ENCODE measurements at places on chromosomes 2 and 18. TPM values are rescaled to one million over a fixed set of nuclear protein-coding genes. Genes with fewer than 3 reads are reported as not detected.

The REEP1 gene
- 0.12 TPM for total RNA-seq

The CNGA3 gene
- total RNA-seq: not detected

The C2orf78 gene
- total RNA-seq: not detected

The STARD6 gene
- not detected for total RNA-seq

The COL5A2 gene
- total RNA-seq: 906 TPM

The KDSR gene
- 23.7 TPM for total RNA-seq

The EMILIN1 gene
- 242 TPM for total RNA-seq

The CGREF1 gene
- total RNA-seq: 10.2 TPM

The MERTK gene
- total RNA-seq: 2.0 TPM

The EML6 gene
- total RNA-seq: 0.09 TPM

The HAUS1 gene
- 73.3 TPM for total RNA-seq

The GALNT1 gene
- 49.6 TPM for total RNA-seq

The WDR35 gene
- total RNA-seq: 3.4 TPM

The MYCN gene
- not detected for total RNA-seq

The ELAC1 gene
- 8.8 TPM for total RNA-seq

The DPP10 gene
- total RNA-seq: not detected

The MSH2 gene
- 6.2 TPM for total RNA-seq

The RABL2A gene
- total RNA-seq: 7.1 TPM

The CD8B2 gene
- total RNA-seq: not detected

The SLC9A2 gene
- total RNA-seq: not detected

The PLB1 gene
- 0.23 TPM for total RNA-seq

The MAP3K19 gene
- total RNA-seq: not detected

The PDIA6 gene
- total RNA-seq: 182 TPM

The CSRNP3 gene
- 1.2 TPM for total RNA-seq

The LDLRAD4 gene
- total RNA-seq: not detected

The EPAS1 gene
- 172 TPM for total RNA-seq

The XIRP2 gene
- not detected for total RNA-seq

The HNRNPA3 gene
- total RNA-seq: 20.7 TPM

The DCC gene
- under 0.01 TPM for total RNA-seq

The ATL2 gene
- 21.4 TPM for total RNA-seq

The REG1A gene
- total RNA-seq: not detected

The CAPN14 gene
- not detected for total RNA-seq

The ANKRD53 gene
- total RNA-seq: 0.77 TPM

The C2orf42 gene
- 19.0 TPM for total RNA-seq

The ARHGEF4 gene
- total RNA-seq: 8.3 TPM

The PXDN gene
- 356 TPM for total RNA-seq

The UGT1A5 gene
- not detected for total RNA-seq

The ZNF396 gene
- total RNA-seq: 1.4 TPM

The LYPD6 gene
- 2.7 TPM for total RNA-seq

The MC4R gene
- total RNA-seq: not detected

The CPO gene
- total RNA-seq: not detected

The SKOR2 gene
- not detected for total RNA-seq

The PTGR3 gene
- total RNA-seq: 16.5 TPM

The PSMG2 gene
- 92.1 TPM for total RNA-seq

The TLX2 gene
- not detected for total RNA-seq

The INHBB gene
- total RNA-seq: 1.6 TPM

The GAREM2 gene
- 2.8 TPM for total RNA-seq

The SRD5A2 gene
- not detected for total RNA-seq

The COA5 gene
- 24.8 TPM for total RNA-seq

The OSR1 gene
- total RNA-seq: 179 TPM

The FZD7 gene
- 10.3 TPM for total RNA-seq

The GAREM1 gene
- total RNA-seq: 7.4 TPM

The PHOSPHO2 gene
- total RNA-seq: 0.60 TPM

The SFTPB gene
- total RNA-seq: not detected
